ENCODE measurements at places on chromosomes 13 and 19.

DNA sequence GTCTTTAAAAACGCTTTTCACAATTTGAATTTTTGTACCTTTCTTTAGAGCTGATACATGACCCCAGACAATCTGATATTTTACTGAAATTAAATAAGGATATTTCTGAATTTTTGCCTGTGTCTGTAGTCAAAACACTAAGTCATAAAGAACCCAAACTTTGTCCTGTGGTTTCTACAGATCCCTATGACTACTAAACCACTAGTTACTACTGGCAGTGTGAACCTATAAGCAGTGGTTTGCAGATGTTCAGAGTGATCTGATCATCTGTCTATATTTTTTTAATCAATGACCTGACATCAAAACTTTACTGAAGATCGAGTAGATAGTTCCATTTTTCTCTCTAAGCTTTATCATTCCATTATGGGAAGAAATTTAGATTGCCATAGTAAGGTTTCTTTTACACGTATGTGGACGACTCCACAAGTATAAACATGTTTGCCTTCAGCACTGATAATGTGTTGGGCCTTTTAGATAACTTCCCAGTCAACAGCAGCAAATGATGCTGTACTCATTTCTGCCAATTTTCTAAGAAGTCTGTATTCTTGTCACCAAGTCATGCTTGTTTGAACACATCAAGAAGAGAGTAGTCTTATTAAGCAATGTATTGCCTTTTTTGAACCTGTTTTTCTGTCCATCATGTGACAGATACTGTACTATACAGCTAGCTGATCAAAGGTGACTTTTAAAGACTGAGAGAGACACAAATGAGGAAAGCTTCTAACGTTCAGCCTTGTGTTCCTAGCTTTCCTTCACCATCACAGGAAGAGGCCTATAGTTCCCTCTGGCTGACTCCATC lies 21.8 kb downstream of the POLR1D start:
- DNase-seq: peak; percentile 19

DNA sequence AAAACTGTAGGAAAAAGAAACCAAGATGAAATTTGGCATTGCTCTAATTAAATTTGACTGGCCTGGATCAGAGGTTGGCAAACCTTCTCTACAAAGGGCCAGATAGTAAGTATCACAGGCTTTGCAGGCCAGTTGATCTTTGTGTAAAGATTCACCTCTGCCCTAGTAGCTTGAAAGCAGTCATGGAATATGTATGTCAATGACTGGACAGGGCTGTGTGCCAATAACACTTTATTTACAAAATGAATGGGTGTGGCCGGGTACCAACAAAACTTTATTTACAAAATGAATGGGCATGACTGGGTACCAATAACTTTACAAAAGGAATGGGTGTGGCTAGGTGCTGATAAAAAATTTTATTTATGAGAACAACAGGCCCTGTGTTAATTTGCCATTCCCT lies 20.0 kb downstream of the SIN3B start:
- peak; percentile 73 for DNase-seq

GRCh38 chr13:36848199-36848982 lies 29.4 kb downstream of the RFXAP start:
- peak; percentile 45 for DNase-seq

DNA sequence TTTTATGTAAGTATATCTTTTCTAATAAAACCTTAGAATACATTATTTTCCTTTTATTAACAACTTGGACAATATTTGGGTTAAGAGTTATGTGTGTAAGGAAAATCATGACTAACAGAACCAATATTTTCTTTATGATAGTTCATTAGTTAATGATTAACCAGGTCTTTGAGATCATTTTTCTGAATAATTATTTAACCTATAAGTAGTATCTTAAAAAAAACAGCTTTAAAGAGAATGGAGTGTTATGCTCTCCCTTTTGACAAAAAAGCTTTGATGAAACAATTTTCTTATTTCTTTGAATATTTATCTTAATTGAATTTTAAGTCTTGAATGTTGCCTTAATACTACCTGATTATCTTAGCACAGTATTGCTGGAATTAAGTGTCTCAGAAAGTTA lies 3.8 kb downstream of the SLAIN1 start:
- no peak for DNase-seq

DNA sequence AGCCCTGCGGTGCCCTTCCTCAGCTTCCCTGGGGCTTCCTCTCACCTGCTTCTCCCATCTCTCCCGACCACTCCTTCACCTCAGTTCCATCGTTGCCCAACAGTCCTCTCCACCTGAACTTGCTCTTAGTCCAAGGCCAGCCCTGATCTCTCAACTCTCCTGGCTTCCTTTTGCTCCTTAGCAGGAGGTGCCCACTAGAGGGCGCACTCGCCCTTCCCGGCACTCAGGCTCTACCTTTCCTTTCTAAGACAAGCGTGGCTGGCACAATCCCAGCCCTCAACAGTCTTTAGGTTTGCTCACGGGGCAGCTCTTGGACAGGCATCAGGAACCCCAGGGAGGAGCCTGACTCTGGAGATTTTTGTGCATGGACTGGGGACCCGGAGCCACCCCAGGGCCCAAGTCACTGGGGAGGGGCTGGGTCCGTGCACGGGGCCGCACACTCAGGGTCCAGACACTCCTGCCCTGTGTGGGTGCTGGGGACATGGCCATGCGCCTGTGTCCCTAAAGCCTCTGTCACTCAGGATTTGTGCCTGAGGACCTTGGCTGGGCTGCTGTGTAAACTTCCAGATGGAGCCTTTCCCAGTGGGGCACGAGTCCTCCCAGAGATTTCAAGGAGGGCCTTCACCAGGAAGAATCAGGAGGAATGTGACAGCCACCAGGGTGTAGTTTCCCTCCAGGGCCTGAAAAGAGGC lies 12.1 kb upstream of the CEACAM8 start:
- DNase-seq: peak; percentile 60

GRCh38 chr19:54804101-54804500 lies 691 bp downstream of the KIR2DL4 start:
- DNase-seq: no peak

DNA sequence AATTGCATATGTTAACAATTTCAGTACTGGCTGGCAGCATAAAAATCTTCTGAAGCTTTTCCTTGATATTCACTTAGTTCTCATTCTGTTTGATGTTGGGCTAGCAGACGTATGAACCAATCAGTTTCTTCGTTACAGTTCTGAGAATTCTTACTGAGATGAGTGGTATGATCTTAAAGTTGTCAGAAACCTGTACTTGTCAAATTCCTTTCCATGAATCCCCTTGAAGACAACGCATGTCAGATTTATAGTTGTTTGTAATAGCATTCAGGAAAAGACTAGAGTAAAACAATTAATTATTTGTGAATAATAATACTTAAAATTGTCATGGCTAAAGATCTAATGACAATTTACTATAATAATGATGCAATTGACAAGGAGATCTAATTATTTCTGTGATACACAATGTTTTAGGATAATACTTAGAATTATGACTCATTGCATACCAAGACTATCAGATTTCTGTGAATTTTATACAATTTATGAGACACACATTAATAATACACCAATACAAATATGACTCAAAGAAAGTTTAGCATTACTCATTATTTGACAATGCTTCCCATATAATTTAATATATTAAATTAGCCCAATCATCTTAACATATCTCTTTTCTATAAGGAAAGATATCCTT lies 447.2 kb downstream of the RFC3 start:
- no peak for DNase-seq

- DNase-seq: no peak
Observed at GRCh38 chr13:21932996-21933395, 262.1 kb downstream of the FGF9 start.

GRCh38 chr13:45817833-45818232 lies 33.7 kb downstream of the SIAH3 start:
- no peak for DNase-seq

- peak; percentile 37 for DNase-seq
Observed at GRCh38 chr19:19171821-19172532, 1.9 kb upstream of the MEF2B start.

- DNase-seq: no peak
Observed at GRCh38 chr19:18424890-18425514, 5.8 kb downstream of the SSBP4 start.

All from GM23248 (cell line).